ENCODE measurements at places on chromosomes 5 and 9.

GRCh38 chr5:165029099-165029870 is 1523.9 kb downstream of the MAT2B start:
- no peak for DNase-seq

GRCh38 chr9:72997387-72997995 is 44.6 kb upstream of the ALDH1A1 start:
- DNase-seq = no peak

DNA sequence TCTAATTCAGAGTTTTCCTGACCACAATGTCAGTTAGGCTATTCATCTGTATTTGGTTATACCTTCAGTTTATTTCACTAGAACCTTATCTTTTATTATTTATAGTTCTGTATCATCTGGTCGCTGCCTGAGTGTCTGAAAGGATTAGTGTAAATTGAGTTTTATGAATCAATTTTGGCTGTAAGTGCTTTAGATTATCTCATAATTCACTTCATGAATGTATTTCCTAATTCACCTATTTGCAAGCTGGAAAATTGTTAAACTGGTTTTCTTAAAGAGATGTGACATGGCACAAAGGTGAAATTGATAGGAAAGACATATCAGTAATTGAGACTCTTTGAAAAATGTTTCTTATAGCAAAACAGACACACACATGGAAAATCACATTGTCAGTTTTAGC is 242.4 kb upstream of the ACO1 start:
- no peak for DNase-seq

DNA sequence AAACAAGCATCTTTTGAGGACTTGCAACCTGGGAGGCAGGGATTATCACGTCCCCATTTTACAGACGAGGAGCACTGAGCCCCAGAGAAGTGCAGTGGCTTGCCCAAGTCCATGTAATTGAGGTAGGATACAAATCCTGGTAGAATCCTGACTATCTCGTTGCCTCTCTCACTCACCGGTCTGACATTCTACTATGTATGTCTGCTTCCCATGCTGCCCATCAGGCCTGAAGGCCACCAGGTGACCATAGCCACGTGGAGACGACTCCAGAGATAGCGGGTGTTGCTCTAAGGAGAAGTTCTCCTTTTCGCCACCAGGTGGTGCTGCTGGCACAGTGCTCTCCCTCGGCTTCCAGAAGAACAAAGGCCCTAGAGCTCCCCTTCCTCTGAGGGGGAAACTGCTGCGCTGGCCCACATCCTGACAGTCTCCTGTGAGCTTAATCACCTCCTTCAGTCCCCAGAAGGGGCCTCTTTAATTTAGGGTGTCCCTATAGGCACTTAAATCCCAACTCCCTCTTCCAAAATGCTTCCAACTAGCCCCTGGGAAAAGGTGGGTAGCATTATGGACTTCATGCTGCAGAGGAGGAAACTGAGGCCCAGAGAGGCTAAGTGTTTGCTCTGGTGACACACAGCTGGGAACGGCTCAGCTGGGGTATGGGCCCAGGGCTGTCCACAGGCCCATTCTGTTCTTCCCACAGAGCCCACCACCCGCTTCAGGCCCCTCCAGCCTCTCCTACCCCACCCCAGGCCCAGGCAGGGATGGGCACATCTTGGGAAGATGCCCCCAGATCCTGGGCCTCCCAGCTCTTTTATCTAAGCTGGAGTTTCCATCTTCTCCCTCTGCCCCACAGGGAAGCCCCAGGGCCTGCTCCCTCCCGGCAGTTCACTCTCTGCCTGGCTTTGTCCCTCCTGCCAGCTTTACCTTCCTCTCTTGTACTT is 6.4 kb downstream of the SLC34A1 start:
- peak; percentile 89 for DNase-seq

GRCh38 chr9:129539446-129539845 is 81.5 kb downstream of the C9orf50 start:
- DNase-seq = no peak

GRCh38 chr5:147520450-147520849 is 10.6 kb upstream of the DPYSL3 start:
- DNase-seq = no peak

- no peak for DNase-seq
Observed at GRCh38 chr5:2124434-2125170, 241.9 kb upstream of the IRX4 start.

- no peak for DNase-seq
Observed at GRCh38 chr5:66570201-66570600, 26.0 kb upstream of the MAST4 start.

DNA sequence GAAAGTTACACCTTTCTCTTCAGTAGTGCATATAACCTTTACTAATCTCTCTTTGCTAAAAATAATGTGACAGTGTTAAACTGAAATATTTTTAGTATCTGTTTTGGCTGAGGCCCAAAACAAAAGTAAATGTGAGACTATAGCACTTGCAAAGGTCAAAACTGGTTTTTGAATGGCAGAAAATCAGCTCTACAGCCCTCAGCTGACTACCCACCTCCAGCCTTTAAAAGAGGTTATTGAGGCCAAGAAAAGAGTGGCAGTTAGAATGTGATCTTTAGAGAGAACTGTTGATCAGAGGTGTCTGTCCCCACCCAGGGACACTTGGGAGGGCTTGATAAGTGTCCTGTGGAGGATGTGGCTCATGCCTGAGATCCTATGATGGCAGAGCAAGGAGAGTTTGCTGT is 30.9 kb downstream of the PRKACG start:
- no peak for DNase-seq

- no peak for DNase-seq
Observed at GRCh38 chr5:176830422-176830994, 20.1 kb downstream of the UNC5A start.

DNA sequence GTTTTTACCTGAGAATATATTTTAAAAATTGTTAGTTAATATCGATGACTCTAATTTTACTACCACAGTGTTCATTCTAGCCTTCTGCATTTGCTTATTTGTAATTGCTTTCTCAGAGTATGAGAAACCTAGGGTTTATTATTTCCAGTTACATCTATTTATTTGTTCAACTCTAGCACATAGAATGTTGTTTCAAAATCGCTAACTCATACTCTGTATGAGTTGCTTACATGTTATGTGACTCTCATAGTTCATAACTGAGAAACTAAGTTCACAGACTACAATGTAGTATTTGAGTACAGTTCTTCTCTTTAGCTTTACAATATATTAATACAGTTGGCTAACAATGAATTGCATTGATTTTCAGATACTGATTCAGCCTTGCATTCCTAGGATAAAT is 103.2 kb downstream of the MACROH2A1 start:
- no peak for DNase-seq

- no peak for DNase-seq
Observed at GRCh38 chr5:174535669-174536068, 188.7 kb upstream of the MSX2 start.

DNA sequence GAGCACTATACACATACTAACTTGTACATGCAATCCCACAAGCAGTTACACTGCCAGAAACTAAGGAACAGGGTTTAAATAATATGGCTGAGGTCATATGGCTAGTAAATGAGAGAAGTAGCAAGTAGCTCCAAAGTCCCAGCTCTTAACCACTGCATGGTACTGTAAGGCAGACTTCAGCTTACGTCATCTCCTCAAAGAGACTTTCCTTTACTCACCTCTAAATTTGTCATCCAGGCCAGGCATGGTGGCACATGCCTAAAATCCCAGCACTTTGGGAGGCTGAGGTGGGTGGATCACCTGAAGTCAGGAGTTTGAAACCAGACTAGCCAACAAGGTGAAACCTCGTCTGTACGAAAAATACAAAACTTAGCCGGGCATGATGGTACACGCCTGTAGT is 20.4 kb upstream of the SELENOP start:
- no peak for DNase-seq

DNA sequence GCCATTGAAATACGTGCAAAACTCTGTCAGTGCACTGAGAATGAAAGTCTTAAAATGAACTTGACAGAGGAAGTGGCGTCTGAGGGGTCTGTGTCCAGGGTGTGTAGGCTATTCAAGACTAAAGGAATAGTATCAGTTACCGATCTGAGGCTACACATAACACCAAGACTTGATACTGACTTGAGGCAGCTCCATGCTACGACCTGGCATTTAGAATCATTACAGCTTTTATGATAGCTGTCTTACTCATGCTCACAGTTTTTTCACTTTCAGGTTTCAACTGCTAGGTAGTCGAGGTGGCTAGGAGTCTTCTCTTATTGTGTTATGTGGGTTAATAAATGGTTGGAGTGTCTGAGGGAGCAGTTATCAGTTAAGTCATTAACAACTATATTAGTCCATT is 92.8 kb upstream of the SLCO6A1 start:
- DNase-seq = no peak

DNA sequence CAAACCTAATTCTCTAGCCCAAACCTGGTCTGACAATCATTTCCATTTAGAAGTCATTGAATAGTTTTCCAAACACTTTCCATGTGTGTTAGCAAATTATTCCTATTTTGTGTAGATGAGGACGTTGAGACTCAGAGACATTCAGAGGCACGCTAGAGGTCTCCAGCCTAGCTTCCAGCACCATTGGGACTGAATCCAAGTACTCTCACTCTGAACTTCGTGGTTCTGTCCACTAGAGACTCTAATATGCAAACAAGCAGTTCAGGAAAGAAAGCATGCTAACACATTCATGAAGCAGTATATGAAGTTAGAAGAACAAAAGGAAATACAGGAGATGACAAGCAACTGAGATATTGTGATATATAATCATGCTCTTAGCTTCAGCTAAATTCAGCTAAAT is 354.8 kb downstream of the NTRK2 start:
- peak; percentile 77 for DNase-seq

- no peak for DNase-seq
Observed at GRCh38 chr5:132268769-132269551, 11.5 kb downstream of the PDLIM4 start.

Data from muscle of back (tissue), 13 donors.